ENCODE measurements at places on chromosomes 16 and 17.

DNA sequence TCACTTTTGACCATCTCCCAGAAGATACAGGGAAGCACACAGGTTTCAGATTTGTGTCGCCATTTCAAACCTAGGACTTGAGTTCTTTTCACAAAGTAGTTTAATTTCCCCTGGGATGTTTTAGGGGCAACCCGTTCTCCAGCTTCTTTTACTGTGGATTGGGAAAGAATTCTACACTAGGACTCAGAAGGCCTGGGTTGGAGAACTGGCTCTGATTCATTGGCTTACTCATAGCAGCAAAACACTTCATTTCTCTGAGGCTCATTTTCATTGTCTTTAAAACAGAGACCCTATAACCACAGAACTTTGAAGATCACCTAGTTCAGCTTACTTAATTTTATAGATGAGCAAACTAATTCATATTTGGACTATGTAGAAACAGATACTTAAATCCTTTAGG, 175.9 kb upstream of the SALL1 start:
- peak; percentile 19 for DNase-seq

DNA sequence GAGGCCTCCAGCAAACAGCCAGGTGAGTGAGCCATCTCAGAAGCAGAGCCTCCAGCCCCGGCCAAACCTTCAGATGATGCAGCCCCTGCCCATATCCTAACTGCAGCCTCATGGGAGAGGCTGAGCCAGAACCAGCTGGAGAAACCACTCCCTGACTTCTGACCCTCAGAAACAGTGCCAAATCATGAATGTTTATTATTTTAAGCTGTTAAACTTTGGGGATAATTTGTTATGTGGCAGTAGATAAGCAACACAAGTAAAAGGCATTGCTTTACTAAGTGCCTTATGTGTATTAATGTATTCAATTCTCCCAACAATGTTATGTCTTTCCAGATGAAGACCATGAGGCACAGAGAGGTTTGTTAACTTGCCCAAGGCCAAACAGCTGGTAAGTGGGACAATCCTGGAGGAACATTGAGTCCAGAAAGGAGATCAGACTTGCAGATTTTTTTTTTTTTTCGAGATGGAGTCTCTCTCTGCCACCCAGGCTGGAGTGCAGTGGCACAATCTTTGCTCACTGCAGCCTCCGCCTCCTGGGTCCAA, 59.6 kb downstream of the SOCS1 start:
- DNase-seq = no peak

DNA sequence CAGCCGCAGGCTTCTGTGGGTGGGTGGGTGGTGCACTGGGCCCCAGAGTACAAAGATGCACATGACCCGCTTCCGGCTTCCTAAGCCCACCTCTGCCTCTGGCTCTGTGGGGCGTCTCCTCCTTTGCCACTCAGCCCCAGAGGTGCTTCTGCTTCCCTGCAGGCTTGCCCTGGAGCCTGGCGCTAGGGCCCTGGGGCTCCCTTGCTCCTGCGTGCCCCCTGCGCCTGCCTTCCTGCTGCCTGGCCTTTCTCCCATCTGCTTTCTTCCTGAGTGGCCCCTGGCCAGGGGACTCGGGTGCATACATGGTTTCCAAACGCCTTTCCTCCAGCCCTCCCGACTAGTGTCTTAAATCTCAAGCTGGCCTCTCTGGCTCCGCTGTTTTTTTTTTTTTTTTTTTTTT, 3.4 kb downstream of the WWOX start:
- DNase-seq = no peak

- no peak for DNase-seq
Measured at GRCh38 chr17:50492214-50492613, 13.6 kb downstream of the RSAD1 start.

- no peak for DNase-seq
Measured at GRCh38 chr17:50199211-50199802, 2.1 kb downstream of the COL1A1 start.
